ENCODE measurements at places on chromosomes 16 and 17.
A peak's percentile ranks its signal among the peaks of the same experiment; 100 is the strongest.

GRCh38 chr16:1021553-1022160, 40.1 kb downstream of the SOX8 start:
- DNase-seq = no peak

- no peak for DNase-seq
Measured at GRCh38 chr16:5502467-5502869, 404.9 kb upstream of the EEF2KMT start.

DNA sequence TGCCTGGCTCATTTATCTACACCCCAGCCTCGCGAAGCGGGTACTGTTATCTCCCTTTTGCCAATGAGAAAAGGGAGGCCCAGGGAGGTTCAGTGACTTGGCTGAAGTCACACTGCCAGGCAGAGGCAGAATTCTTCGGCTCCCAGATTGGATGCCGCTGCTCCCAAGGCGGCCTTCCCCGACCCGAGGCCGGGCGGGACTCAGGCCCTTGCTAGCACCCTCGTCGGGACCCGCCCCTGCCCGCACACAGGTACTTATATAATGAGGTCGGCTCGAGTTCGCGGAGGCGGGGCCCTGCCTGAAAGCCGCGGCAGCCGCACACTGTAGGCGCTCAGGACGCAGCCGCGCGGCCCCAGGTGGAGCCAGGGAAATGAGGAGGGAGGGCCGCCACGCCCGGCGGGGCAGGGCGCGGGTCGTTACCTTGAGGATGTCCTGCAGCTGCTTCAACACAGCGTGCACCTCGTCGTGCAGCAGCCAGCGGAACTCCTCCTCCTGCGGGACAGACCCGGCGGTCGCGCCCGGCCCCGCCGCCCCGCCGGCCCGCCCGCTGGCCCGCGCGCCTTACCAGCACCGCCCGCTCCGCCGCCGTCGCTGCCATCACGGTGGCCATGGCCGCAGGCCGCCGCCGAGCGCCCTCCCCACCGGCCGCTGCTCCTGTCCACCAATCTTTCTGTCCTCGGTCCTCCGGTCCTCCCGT, at the start of gene ROGDI:
Gene ROGDI, minus strand, starts transcription at position 672 of the 697 bp plus-strand sequence. Its CDS starts 62 bp downstream, at position 610.
- peak; percentile 92 for DNase-seq

DNA sequence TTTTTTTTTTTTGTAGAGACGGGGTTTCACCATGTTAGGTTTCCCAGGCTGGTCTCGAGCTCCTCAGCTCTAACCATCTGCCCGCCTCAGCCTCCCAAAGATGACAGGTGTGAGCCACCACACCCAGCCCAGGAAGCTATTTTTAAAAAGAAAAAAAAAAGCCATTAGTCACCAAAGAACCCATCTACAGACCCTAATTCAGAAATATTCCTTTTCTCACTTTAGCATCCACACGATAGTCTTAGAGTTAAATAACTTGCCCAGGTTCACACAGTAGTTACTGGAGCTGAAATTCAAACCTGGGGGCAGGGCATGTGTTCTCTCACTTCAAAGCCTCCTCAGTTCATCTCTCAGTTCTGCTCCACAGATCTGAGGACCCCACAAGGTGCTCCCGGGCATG, 70.3 kb upstream of the NOL11 start:
- peak; percentile 71 for DNase-seq

GRCh38 chr16:8126313-8126712, 464.0 kb downstream of the TMEM114 start:
- DNase-seq = no peak

DNA sequence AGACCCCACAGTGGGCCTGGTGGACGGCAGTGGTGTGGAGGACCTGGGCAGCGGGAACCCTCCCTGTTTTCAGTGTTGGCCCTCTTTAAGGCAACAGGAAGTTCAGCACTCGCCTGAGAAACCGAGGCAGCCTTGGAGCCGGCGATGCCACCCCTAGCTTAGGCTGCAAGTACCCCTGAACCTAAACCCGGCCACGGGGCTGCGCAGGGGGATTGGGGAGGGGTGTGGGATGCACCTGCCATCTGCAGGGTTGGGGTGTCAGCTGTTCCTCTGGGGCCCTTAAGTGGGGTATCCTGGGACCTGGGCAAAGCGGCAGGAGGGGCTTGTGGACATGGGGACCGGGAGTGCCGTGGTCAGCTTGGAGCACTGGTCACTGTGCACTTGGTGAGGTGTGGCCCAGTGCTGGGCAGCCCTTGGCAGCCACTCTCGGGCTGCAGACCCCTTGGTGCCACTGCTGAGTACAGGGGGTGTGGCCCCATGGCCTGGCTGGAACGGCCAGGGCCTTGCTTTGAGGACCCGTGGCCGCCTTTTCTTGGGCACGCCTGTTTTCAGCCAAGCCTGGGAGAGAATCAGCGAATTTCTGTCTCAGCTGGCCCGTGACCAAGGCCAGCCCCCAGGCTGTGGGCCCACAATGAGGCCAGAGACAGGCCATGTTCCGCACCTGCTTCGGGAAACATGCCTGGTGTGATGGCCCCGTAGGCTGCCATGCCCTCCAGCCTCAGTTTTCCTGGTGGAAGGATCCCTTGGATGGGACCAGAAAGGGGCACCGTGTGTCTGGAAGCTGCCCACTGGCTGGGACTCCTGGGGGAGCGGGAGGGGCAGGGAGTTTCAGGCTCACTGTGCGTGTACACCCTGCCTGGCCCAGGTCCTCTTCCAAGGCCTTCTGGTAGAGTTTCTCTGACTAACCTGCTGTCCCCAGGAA, 4.1 kb upstream of the SLC25A10 start:
- DNase-seq = peak; percentile 15

DNA sequence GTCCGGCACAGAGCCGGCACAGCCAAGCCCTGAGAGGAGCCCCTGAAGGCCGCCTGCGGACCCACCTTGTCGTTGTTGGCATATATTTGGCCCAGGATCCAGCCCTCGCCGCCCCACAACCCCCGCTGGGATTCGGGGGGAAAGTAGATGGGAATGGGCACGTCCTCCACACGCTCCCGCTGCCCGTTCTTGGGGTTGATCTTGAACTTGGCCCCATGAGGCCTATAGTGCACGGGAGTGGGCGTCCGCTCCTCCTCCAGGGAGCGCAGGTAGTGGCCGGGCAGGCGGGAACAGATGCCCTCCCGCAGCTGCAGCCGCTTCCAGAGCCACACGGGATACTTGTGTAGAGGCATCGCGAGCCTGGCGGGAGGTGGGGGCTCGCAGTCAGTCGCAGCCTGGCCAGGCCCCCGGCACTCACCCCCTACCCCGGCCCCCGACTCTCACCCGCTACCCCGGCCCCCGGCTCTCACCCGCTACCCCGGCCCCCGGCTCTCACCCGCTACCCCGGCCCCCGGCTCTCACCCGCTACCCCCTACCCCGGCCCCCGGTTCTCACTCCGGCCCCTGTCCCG, 387 bp downstream of the MRPL28 start:
- DNase-seq = no peak

- DNase-seq = no peak
Measured at GRCh38 chr17:1709971-1710806, at the start of gene TLCD2. TSS of gene TLCD2 (minus strand) at chr17:1710377. CDS start at chr17:1710242, 135 bp downstream.

- DNase-seq = no peak
Measured at GRCh38 chr16:79109771-79110170, 490.8 kb downstream of the MAF start.

DNA sequence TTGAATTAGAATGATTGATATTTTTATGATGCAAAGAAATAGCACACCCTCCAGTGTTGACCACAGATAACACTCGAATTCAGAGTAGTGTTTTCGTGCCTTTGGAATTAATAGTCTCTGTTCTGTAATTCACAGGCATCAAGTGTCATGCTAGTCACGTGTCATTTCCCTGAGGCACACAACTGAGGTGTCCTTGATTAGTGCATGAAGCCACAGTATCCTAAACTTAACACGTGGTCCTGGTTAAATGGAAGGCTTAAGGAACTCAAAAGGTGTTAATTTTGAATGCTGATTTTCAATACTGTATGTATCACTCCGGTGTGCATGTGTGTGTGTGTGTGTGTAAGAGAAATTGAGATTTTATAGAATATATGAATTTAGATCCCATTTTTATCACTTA, 625.6 kb downstream of the TMEM114 start:
- no peak for DNase-seq

DNA sequence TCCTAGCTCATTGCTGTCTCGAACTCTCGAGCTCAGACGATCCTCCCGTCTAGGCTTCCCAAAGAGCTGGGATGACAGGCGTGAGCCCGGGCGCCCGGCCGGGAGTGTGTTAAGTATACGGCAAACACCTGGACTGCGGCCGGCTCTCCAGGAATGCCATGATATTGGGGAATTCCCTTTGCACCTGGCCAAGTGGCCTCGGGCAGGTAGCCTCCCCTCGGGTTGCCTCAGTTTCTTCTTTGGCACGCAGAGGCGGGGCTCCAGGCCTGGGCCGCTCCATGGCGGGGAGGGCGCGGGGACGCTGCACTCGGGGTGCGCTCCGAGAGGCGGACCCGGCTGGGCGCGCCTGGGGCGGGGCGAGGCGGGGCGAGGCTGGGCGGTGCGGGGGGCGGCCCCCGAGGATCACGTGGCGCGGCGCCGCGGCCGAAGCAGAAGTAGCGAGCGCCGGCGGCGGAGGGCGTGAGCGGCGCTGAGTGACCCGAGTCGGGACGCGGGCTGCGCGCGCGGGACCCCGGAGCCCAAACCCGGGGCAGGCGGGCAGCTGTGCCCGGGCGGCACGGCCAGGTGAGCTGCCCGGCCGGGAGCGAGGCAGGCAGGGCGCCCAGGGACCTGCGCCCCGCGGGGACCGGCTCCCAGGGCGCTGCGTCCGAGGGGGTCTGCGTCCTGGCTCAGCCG, at the start of gene PLCG2:
Gene PLCG2, plus strand, starts transcription at position 431 of the 675 bp plus-strand sequence. CDS start 6,699 bp downstream, outside the sequence.
- peak; percentile 85 for DNase-seq
